Chondrocyte (in vitro differentiated cells): ENCODE measurements at places on chromosomes 5 and 9. TPM values are rescaled to one million over a fixed set of nuclear protein-coding genes. Genes with fewer than 3 reads are reported as not detected.

Gene SLC6A7
- 0.15 TPM in 1 of 3 replicates, not detected in the others for total RNA-seq

Gene GPR151
- total RNA-seq, result not detected in 3 replicates

Gene ADGRD2
- not detected in 3 replicates for total RNA-seq

Gene MARVELD2
- 1.2 to 2.2 TPM (median 2.0 TPM) in 3 replicates for total RNA-seq

DNA sequence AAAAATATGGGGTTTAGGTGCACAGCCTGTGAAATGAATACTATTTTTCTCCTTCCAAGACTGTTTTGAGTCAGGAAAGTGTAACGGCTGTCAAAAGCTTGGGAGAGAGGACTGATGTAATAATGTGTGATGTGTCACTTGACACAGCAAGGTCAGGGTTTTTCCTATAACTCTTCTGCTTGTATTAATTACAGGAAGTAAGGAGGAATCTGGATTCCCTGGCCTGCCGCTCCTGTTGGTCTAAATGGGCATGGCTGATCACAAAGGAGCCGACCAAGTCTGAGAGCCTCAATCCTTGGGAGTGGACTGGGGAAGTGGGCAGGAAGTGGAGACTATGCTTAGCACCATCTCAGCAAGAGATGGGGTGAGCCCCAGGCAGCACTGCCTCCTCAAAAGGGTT is 16.7 kb upstream of the SLC28A3 start:
- DNase-seq, result no peak
- H3K4me1 ChIP-seq, result peaks cover 7% of the 10 kb centered on the region
- H3K27ac ChIP-seq, result peak overlapping the region; percentile 89
- no peaks in the 10 kb centered on the region for H3K27me3 ChIP-seq
- no peak overlapping the region for H3K4me3 ChIP-seq

DNA sequence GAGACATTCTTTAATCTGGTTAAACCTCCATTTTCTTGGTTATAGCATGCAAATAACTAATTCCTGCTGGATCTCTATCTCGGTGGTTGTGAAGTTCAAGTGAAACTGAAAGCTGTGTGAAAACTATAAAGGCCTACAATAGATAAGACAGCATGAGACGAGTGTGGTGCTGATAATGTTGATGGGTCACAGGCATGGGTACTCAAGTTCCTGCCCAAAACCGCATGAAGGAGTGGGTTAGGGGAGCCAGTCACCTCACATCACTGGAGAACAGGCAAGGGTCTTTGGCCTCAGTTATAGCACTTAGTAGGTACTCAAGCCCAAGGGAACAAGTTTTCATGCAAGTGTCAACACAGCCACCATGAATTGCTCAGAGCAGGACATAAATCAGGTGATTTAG is 16.7 kb downstream of the HMHB1 start:
- H3K27ac ChIP-seq, result no peak overlapping the region
- DNase-seq, result no peak
- peaks cover 9% of the 10 kb centered on the region for H3K4me1 ChIP-seq
- no peak overlapping the region for H3K4me3 ChIP-seq
- H3K27me3 ChIP-seq, result no peaks in the 10 kb centered on the region
- no peaks in the 10 kb centered on the region for H3K36me3 ChIP-seq

GRCh38 chr9:16627967-16628366 is 242.5 kb downstream of the BNC2 start:
- H3K27ac ChIP-seq, result peak overlapping the region; percentile 72
- no peak for DNase-seq
- no peaks in the 10 kb centered on the region for H3K27me3 ChIP-seq
- H3K36me3 ChIP-seq, result no peaks in the 10 kb centered on the region

DNA sequence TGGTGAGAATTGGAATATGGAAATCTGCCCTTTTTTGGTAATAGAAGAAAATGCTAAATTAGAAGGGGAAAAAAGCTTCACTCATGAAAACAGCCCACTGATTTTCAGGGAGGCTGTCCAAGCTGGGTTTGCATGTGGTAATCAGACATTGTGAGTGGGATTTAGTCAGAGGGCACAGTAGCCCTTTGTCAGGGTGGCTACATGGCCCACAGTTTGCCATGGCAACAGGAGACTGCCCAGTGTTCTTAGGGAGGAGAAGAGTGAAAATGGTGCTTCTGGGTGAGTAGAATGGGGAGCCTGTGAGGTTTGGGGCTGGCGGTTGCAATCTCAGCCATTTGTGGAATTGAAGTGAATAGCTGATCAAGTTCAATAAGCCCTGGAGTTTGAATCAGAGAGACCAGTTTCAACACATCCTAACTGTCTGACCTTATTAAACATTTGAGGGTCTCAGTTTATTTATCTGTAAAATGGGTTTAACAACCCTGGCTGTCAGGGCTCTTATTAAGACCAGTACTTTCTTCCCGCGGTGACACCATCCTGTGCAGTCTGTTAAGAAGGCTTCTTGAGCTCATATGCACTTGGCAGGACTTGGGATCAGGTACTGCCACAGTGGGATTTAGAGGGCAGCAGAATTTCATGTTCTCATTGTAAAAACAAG is 107.6 kb upstream of the TNC start:
- H3K27ac ChIP-seq, result no peak overlapping the region
- H3K4me1 ChIP-seq, result peaks cover 5% of the 10 kb centered on the region
- no peaks in the 10 kb centered on the region for H3K27me3 ChIP-seq
- H3K36me3 ChIP-seq, result peaks cover 2% of the 10 kb centered on the region

DNA sequence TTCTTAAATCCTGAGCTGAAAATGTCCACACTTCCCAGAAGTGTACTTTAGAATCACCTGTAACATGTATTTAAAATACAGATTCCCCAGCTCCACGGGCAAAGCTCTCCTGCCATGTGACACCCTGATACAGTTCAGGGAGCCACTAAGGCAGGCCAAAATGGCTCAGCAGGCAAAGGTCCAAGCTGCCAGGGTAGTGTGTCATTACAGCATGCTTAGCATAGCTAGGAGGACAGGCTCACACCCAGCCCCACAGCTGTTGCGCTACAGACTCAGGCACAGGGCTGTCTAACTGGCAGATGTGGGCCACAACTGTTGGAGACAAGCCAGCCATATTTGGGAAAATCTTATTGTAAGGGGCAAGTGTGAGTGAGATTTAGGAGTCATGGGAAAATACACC is 73.0 kb downstream of the C9orf85 start:
- no peak overlapping the region for H3K27ac ChIP-seq
- peaks cover 2% of the 10 kb centered on the region for H3K36me3 ChIP-seq
- DNase-seq, result no peak
- peaks cover 5% of the 10 kb centered on the region for H3K4me1 ChIP-seq

- no peaks in the 10 kb centered on the region for H3K27me3 ChIP-seq
- peaks cover 16% of the 10 kb centered on the region for H3K4me1 ChIP-seq
- H3K4me3 ChIP-seq, result no peak overlapping the region
- no peak for DNase-seq
- H3K36me3 ChIP-seq, result no peaks in the 10 kb centered on the region
Observed at GRCh38 chr9:69963803-69964202, 79.8 kb upstream of the MAMDC2 start.

DNA sequence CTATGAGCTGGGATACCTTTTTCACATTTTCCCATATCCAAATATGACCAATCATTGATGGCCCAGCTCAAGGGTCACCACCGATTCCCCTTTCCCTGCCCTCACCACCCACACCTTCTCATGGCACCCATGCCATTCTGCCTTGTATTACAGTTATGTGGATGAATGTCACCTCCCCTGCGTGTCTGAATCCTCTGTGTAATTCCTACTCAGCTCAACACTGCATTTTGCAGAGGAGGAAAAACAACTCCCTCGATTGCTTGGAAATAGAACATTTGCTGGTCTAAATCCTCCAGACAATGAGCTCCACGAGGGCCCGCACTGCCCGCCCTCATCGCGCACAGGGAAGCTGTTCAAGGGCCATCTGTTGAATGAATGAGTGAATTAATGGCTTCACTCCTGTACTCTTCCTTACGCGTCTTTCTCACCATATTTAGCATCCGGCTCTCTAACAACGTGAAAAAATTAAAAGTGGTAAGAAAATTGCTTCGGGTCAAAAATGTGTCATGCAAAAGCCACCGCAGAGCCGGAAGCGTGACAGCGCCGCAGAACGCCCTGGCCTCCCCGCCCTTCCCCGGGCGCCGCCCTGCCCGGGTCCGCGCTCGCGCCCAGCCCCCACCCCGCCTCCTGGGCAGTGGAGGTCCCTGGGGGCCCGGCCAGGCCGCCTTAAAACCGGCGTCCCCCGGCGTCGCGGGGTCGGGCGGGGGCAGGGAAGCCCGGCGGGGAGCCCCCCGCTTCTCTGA is 704 bp downstream of the SUSD1 start:
- peak overlapping the region; percentile 75 for H3K4me3 ChIP-seq
- no peak for DNase-seq
- peak overlapping the region; percentile 72 for H3K27ac ChIP-seq
- H3K27me3 ChIP-seq, result no peaks in the 10 kb centered on the region
- H3K36me3 ChIP-seq, result no peaks in the 10 kb centered on the region
